ENCODE measurements at places on chromosomes 6 and 20. TPM values are rescaled to one million over a fixed set of nuclear protein-coding genes. Genes with fewer than 3 reads are reported as not detected.

Gene ALDH8A1
- total RNA-seq = 0.07 TPM

Gene CNR1
- 1.9 TPM for total RNA-seq

Gene NECAB3
- 12.2 TPM for total RNA-seq

Gene HLA-DOB
- total RNA-seq = 0.20 TPM

Gene JAG1
- total RNA-seq = 33.7 TPM

Gene SLC24A3
- not detected for total RNA-seq

Gene RPL7L1
- total RNA-seq = 82.5 TPM

Gene BNIP5
- not detected for total RNA-seq

Gene MICAL1
- 17.5 TPM for total RNA-seq

Gene GABRR1
- not detected for total RNA-seq

Gene FILIP1
- 0.32 TPM for total RNA-seq

Gene BPHL
- total RNA-seq = 19.6 TPM

Gene DPM1
- total RNA-seq = 72.2 TPM

Gene SLC52A3
- total RNA-seq = 0.57 TPM

Gene SSTR4
- total RNA-seq = 0.28 TPM

Gene GPR63
- 0.36 TPM for total RNA-seq

All from A549 treated with Mapracorat at 1 μM for 4 hours (cell line).